Inflammatory macrophage treated with lipopolysaccharide for 4 hours (primary cell): ENCODE measurements at places on chromosomes 7 and 10.

- DNase-seq, result no peak
Measured at GRCh38 chr7:1509226-1509625, 5.0 kb upstream of the INTS1 start.

- DNase-seq, result no peak
Measured at GRCh38 chr7:94525923-94526322, 16.3 kb downstream of the CASD1 start.

GRCh38 chr7:135430626-135431025 lies 79.3 kb downstream of the CNOT4 start:
- no peak for DNase-seq

GRCh38 chr7:46844486-46844885 lies 737.4 kb downstream of the TNS3 start:
- DNase-seq, result no peak

DNA sequence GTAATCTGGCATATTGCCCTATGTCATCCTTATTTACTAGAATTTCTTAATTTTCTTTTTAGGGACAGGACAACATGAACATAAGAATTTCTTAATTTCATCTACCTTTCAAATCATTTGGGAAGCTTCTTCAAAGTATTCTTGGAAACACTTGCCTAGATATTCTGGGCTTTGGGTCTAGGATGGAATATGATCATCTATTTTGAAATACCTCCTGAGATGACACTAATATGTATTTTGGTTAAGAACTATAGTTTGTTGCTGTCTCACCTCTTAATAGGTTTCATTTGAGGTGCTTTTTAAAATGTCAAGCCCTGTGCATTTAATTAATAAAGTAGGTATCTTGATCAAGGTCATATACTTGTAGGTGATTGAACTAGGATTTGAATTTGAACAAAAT lies 49.1 kb downstream of the SEPTIN7 start:
- no peak for DNase-seq

GRCh38 chr7:6628045-6628444 lies 9.1 kb upstream of the ZNF316 start:
- DNase-seq, result no peak

DNA sequence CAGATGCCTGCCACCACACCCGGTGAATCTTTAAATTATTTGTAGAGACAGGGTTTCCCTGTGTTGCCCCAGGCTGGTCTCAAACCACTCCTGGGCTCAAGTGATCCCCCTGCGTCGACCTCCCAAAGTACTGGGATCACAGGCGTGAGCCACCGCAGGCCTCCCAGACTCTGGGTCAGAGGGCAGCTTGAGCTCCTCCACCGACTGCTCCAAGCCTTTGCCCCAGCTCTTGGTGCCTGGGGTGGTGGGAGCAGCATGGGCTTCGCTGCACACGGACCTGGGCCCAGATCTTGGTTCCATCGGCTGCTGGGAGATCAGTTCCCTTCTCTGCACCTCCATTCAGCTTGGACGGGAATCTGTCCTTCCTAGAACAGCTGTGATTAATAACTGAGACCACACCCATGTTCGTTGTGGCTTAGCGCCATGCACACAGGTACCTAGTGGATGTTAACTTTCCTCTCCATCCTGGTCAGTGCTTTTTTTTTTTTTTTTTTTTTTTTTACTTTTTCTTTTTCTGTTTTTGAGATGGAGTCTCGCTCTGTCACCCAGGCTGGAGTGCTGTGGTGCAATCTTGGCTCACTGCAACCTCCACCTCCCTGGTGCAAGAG lies 125.3 kb downstream of the CUX1 start:
- DNase-seq, result no peak

DNA sequence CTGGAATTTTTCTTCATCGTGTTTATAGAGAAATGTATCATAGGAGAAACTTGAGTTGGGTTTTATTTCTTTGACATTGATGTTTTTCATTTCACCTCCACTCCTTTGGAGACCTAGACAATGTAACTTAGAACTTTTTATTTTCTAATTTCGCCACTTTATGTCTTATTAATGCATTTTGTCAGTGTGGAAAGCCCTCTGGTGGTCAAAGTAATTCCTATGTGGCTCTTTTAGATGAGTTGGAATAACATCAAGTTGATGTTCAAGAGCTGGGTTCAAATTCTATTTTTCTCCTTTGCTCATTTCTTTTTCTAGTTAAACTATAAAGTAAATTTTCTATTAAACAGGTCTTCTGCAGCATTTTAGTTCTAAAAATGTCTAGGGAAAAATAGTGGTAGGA lies 478.6 kb downstream of the LRMDA start:
- DNase-seq, result peak; percentile 31

DNA sequence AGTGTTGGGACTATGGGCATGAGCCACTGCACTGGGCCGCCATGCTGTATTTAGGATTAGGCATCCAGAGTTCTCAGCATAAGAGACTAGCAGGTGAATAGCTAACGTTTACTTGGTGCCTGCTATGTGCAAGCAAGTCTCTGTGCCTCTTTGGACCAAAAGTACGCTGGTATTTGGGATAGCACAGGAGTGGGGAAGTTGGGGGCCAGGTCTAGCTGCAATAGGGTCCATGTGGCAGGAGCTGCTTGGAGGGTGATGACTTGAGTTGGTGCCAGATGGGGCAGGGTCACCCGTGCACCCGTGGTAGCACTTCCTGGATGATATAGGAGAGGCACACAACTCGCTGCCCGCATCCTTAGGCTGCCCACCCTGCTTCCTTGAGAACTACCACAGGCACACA lies 22.4 kb downstream of the NACAD start:
- no peak for DNase-seq

DNA sequence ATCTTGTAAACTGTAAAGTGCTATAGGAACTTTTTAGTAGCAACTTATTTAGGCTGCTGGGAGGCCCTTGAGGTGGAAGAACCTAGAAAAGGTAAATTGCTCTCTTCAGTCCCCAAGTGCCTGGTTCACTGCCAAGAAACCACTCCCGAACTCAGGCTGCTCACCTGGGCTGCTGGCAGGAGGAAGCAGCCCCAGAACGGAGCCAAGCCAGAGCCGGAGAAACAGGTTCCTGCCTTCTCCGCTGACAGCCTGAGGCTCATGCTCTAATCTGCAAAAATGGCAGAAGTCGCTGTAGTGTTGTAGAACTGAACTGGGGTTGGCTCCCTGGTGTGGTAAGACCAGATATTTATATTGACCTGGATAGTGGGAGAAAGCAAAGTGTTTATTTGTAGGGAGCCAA lies 136.0 kb downstream of the CUL2 start:
- no peak for DNase-seq

DNA sequence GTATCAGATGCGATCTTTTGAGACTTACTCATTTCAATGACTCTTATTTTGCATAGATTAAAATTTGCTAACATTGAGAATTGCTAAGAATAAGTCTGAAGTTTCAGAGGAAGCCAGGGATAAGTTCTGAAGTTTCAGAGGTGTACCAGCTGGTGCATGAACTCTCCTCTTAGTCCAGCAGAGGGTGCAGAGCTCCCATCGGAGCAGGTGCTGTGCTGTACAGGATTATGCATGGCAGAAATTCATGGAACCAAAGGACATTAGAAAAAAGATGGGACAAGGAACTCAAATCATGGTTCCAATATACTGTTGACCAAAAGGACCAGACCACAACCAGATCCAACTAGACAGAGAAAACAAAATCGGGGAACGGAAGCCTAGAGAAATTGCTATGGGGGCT lies 41.9 kb downstream of the MGAM2 start:
- no peak for DNase-seq

DNA sequence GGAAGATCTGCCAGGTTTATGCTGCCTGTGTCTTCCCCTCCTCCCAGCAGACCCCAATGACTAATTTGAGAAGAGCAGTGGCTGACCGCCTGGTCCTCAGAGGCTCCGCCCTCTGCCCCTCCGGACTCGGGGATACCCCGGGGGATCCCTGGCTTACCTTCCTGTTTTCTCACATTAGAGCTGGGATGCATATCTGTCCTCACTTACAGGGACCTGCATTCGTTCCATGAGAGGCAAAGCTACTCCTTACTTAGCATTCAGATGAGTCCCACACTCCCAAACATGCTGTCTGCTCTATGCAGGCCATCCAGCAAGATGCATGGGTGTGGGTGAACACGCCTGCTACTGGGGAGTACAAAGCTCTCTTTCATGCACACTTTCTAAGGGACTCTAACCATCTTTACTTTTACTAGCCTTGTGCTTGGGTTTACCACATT lies 24.0 kb downstream of the VOPP1 start:
- DNase-seq, result no peak

DNA sequence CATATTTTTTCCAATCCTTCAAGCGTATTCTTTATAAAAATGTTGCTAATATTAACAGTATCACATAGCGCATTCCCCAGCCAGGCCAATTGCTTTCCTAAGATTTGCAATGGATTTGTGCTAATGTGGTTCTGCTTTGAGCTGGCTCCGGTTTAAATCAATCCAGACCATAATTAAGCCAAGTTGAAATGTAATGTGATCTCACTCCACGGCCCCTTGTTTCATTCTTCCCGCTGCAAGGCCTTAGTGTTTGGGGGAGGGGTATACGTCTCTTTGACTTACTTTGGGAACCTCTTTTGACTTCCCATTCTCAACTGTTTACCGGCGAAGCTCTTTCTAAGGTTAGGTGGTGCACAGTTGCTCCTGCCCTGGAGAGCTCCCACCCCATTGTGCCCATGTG lies 86.4 kb downstream of the PRPF18 start:
- DNase-seq, result no peak

GRCh38 chr7:24017519-24017918 lies 266.5 kb upstream of the NPY start:
- peak; percentile 17 for DNase-seq

GRCh38 chr10:102648269-102648888 lies 4.1 kb downstream of the TRIM8 start:
- no peak for DNase-seq

DNA sequence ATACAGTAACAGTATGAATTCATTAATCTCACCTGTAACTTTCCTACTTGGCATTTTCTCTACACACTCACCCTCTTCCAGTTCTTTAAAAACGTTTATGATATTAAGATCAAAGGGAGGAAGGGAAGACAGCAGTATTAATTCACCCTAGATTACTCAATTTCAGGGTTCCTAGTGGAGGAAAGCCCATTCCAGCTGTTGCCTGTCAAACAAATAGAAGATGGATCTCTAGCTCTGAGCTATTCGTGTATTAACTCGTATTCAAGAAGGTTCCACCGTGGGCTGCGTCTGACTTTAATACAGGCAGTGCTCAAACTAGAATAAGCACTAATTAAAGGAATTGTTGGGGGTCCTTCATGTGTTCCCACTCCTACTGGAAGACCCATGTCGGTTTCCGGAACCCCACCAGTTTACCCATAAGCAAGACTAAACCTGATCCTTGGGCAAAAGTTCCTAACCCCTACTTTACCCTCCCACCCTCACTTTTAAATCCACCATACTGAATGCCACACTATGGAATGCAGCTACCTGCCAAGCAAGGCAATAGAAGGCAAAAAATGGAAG lies 2.1 kb downstream of the NANOS1 start:
- DNase-seq, result no peak

DNA sequence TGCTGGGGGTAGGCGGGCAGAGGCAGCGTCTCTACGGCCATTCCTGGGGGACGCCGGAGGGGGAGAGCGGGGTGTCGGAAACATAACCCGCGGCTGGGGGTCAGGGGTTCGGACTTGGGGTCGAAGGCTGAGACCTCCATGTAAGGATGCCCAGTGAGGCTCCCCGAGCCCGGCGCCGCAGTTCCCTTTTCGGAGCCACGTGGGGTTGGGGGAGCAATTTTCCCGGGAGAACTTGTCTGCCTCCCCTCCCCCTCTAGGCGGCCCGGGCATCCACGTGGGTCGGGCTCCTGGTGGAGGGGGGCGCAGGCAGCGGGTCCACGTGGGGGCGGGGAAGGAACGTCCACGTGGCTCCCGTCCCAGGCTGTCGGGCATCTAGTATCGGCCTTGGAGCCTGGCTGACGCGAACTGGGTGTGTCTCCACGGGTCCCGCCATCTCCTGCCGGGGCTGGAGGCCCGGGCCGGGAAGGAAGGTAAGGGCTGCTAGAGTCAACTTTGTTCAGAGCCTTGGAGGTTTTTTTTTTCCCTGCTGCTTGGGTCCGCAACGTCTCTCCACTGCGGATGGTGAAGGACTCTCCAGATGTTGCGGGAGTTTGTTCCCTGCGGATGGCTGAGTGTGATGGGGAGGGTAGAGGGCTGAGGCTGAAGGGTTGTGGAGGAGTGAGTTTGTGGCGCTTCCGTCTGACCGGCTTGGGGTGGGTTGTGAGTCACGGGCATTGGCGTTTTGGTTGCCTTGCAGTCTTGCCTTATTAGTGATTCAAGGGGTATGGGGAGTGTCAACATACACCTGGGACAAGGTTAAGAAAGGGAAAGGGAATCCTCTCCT lies 744 bp downstream of the PPRC1 start:
- DNase-seq, result peak; percentile 64

GRCh38 chr10:585502-585901 lies 104.0 kb downstream of the DIP2C start:
- DNase-seq, result no peak

DNA sequence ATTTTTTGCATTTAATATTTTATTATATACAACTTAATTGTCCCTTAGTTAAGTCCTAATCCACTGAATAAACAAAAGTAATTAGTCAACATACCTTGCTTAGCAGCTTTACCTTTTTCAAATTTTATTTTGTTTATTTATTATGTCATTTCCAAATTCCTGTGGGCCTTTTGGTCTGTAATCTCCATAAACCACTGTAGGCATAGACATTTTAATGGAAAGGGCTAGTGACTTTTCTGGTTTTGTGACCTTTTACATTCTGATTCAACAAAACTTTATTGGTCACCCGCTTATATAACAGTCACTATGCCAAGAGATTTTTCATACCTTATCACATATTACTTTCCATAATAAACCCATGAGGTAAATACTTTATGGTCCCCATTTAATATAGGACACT lies 181.3 kb upstream of the PRPS1L1 start:
- no peak for DNase-seq

GRCh38 chr10:27447540-27447939 lies 56.6 kb upstream of the RAB18 start:
- no peak for DNase-seq

DNA sequence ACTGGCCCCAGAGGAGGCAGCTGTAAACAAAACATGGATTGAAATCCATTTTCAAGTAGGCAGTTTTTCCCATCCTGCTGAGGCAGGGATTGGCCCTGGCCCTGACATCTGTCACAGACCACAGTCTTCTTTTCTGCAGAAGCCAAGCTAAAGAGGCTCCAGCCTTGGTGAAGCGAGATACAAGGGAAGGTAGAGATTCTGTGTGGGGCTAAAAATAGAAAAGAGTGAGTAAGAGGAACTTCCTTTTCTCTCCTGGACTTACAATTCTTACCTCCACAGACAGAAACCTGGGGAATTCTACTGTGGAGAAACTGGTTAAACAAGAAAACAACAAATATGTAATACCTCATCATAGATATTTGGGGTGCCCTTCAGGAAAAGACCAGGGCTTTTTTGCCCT lies 624.8 kb upstream of the FZD8 start:
- no peak for DNase-seq

DNA sequence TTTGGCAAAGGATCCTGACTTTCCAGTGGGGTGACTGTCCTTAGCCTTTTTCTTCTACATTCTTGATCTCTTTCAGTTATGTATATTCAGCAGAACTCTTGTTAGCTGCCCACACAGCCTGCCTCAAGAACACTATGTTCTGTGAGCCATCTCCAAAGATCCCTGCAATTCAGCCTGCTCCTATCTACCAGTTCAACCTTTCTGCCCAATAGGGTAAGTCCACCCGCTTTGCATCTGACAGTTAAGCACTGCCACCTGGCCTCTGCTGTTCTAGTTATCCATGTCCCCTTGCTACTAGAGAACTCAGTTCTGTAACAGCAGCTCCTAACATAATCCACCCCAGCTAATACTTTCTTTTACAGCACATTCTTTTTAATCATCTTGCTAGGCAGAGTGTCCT lies 13.5 kb downstream of the OR9A2 start:
- no peak for DNase-seq

GRCh38 chr10:75403144-75403938 lies 1.8 kb upstream of the ZNF503 start:
- DNase-seq, result no peak

GRCh38 chr7:20140291-20141001 lies 76.7 kb downstream of the MACC1 start:
- DNase-seq, result no peak
